Endothelial cell of umbilical vein (primary cell): ENCODE measurements at places on chromosomes 12 and 14. TPM values are rescaled to one million over a fixed set of nuclear protein-coding genes. Genes with fewer than 3 reads are reported as not detected.

DNA sequence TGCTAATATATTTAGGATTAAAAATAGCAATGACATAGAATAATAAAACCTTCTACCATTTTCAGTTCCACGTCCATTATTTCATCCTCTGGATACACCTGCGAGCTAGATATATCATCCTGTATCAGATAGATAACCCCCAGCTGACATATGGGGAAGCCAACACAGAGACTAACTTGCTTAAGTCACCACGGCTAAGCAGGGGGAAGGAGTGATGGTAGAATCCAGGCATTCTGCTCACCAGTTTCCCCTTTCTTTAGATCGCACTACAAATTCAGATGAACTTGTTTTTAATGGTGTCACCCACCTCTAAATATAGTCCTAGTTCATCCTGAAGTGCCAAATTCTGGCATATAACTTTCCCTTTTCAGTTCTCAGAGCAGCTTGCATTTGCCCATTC, 110.1 kb downstream of the TXNDC16 start:
- no peak overlapping the region for H3K27ac ChIP-seq
- H3K4me1 ChIP-seq, result no peaks in the 10 kb centered on the region
- DNase-seq, result no peak
- no peaks in the 10 kb centered on the region for H3K36me3 ChIP-seq
- H3K27me3 ChIP-seq, result no peaks in the 10 kb centered on the region
- no peak overlapping the region for H3K4me3 ChIP-seq

- H3K36me3 ChIP-seq, result no peaks in the 10 kb centered on the region
- DNase-seq, result no peak
- H3K27ac ChIP-seq, result no peak overlapping the region
- no peaks in the 10 kb centered on the region for H3K4me1 ChIP-seq
These were observed 7.4 kb upstream of the TESPA1 start for GRCh38 chr12:54991991-54992375.

DNA sequence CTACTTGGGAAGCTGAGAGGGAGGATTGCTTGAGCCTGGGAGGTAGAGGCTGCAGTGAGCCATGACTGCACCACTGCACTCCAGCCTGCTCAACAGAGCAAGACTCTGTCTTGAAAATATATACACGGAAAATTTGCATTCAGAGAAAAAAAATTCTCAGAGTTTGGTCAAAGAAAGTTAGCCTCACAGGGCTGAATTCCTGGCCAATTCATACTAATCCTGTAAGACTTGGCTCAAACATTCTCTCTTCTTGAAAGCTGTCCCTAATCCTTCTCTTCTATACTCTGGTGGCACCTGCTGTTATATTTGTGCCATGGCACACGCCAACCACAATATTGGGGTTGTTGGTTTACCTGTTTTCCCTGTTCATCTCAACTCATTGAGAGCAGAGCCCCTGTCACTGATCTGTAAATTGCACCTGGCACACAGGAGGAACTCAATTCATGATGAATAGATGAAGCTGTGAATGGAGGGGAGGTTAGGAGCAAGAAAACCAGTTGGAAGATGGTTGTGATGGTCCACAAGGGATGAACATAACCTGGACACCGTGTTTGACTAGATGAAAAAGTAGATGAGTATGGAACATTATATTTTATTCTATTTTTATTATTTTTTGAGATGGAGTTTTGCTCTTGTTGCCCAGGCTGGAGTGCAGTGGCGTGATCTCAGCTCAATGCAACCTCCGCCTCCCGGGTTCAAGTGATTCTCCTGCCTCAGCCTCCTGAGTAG, 36.8 kb upstream of the SPTSSA start:
- H3K4me1 ChIP-seq, result peaks cover 25% of the 10 kb centered on the region
- peak; percentile 6 for DNase-seq
- no peaks in the 10 kb centered on the region for H3K27me3 ChIP-seq
- no peaks in the 10 kb centered on the region for H3K36me3 ChIP-seq
- no peak overlapping the region for H3K27ac ChIP-seq
- H3K4me3 ChIP-seq, result no peak overlapping the region

- DNase-seq, result no peak
- no peaks in the 10 kb centered on the region for H3K27me3 ChIP-seq
- no peak overlapping the region for H3K27ac ChIP-seq
- H3K4me3 ChIP-seq, result no peak overlapping the region
- no peaks in the 10 kb centered on the region for H3K4me1 ChIP-seq
- H3K36me3 ChIP-seq, result no peaks in the 10 kb centered on the region
These were observed 1197.5 kb downstream of the LRFN5 start for GRCh38 chr14:42804141-42804540.

DNA sequence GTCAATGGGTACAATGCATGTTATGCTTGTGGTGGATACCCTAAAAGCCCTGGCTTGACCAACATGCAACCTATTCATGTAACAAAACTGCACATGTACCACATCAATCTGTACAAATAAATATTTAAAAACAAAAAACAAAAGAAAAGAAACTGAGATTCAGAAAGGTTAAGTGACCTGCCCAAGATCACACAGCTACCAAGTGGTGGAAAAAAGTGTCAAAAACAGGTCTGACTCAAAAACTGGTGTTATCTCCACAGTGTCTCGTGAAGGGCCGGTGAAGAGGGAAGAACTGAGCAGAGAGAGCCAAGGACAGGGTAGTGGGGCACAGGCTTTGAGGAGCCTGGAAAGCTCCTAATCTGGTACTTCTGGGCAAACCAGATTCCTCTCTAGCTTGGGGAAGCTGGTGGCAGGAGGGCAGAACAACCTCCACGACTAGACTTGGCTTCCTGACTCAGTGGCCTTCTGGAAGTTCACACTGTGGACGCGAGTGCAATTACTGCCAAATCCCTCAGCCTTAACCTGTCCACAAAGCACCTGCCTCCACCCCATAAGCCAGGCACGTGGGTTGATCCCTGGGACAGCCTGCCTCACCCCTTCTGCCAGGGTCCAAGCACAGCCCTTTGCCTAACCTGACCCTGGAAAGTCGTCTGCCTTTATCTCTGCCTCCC, 15.6 kb downstream of the ZBTB39 start:
- DNase-seq, result no peak
- no peaks in the 10 kb centered on the region for H3K36me3 ChIP-seq
- H3K27me3 ChIP-seq, result peaks cover 2% of the 10 kb centered on the region
- peak overlapping the region; percentile 15 for H3K27ac ChIP-seq
- peaks cover 30% of the 10 kb centered on the region for H3K4me1 ChIP-seq
- H3K4me3 ChIP-seq, result no peak overlapping the region

Gene CLECL1
- total RNA-seq, result not detected in 2 replicates

DNA sequence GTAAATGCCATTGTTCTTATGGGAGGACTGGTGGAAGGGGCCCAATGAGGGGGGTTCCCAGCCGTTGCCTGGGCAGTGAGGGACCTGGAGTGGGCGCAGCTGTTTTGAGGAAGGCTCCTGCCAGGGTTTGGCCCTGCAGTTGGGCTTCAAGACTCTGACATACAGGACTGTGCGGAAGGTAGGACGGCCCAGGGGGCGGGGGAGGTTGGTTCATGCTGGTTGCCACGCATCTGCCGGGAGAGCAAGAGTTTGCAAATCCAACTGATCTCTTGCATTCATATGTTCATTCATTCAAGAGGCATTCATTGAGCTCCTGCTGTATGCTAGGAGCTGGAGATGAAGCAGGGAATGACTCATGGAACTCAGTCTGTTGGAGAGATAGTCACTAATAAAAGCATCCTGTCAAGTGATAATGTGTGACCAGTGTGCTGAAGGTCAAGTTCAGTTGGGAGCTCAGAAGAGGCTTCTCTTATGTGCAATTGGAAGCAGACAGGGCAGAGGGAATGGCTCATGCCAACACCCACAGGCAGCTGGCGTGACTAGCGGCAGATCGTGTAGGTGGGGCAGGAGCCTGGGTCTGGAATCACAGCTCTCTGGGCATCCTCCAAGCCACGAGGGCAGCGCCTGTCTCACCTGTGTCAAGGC, 7.8 kb downstream of the SH2B3 start:
- H3K4me3 ChIP-seq, result no peak overlapping the region
- H3K36me3 ChIP-seq, result peaks cover 7% of the 10 kb centered on the region

DNA sequence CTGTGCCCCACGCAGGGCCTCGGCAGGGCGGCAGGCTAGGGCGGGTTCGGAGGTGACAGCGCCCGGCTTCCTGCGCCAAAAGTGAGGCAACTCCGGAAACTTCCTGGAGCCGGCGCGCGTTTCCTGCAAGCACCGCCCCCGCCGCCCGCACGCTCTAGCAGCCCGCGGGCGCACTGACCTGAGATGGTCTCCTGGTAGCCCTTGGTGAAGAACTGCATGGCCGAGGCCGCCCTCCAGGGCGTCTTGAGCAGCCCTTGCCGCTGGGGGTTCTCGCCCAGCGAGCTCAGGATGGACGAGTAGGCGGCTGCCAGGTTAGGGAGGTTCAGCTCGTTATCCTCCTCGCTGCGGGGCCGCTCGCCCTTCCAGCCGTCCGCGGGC, 494 bp downstream of the GCH1 start:
- peak overlapping the region; percentile 16 for H3K27ac ChIP-seq
- H3K36me3 ChIP-seq, result no peaks in the 10 kb centered on the region
- peaks cover 5% of the 10 kb centered on the region for H3K4me1 ChIP-seq
- DNase-seq, result no peak
- H3K4me3 ChIP-seq, result peak overlapping the region; percentile 86

DNA sequence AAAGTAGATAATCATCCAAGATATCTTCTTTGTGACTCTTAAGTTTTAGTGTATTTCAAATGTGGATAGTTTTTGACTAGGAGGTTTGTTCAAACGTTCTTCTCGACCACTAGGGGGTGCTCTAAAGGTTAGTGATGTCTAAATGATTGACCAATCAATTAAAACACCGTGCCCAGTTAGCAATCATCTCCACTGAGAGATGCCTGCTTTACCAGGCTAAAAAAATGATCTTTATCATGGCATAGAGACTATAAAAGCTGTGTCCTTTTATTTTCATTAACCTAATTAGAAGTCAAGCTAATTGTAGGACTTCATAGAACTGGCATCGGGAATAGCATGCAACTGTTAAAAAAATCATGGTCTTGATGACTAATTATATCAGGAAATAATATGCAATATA, 153.9 kb downstream of the PRKCH start:
- peaks cover 78% of the 10 kb centered on the region for H3K4me1 ChIP-seq
- no peak overlapping the region for H3K4me3 ChIP-seq
- peak overlapping the region; percentile 100 for H3K27ac ChIP-seq
- H3K36me3 ChIP-seq, result no peaks in the 10 kb centered on the region

Gene GARIN6
- total RNA-seq, result not detected in 2 replicates

- no peaks in the 10 kb centered on the region for H3K27me3 ChIP-seq
- H3K27ac ChIP-seq, result no peak overlapping the region
- no peak overlapping the region for H3K4me3 ChIP-seq
- DNase-seq, result no peak
- no peaks in the 10 kb centered on the region for H3K36me3 ChIP-seq
These were observed 499.7 kb downstream of the EGLN3 start for GRCh38 chr14:33451211-33451610.

DNA sequence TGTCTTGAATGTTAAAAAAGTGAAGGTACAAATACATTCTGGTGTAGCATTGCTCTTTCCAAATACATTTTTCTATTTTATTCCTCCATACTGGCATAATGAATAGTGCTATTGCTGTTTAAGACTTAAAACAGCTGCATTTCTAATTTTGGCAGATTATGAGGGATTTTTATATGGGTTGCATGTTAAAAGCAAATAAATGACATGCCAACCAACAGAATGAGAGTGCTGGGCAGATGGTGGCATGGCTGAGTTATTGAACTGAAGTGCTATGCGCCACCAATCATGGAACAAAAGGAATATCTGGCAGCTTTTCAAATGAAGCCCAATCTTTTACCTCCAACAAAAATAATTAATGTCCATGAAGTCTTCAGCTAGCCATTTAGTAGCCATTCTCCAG, 215.0 kb downstream of the PRKD1 start:
- no peak overlapping the region for H3K27ac ChIP-seq
- H3K36me3 ChIP-seq, result no peaks in the 10 kb centered on the region
- no peaks in the 10 kb centered on the region for H3K4me1 ChIP-seq
- no peaks in the 10 kb centered on the region for H3K27me3 ChIP-seq
- H3K4me3 ChIP-seq, result no peak overlapping the region

GRCh38 chr12:19482551-19483109, 43.3 kb downstream of the AEBP2 start:
- no peak overlapping the region for H3K27ac ChIP-seq
- H3K4me1 ChIP-seq, result no peaks in the 10 kb centered on the region
- no peak for DNase-seq
- no peak overlapping the region for H3K4me3 ChIP-seq
- no peaks in the 10 kb centered on the region for H3K36me3 ChIP-seq
- H3K27me3 ChIP-seq, result no peaks in the 10 kb centered on the region

Gene SERPINA12
- not detected in 2 replicates for total RNA-seq

DNA sequence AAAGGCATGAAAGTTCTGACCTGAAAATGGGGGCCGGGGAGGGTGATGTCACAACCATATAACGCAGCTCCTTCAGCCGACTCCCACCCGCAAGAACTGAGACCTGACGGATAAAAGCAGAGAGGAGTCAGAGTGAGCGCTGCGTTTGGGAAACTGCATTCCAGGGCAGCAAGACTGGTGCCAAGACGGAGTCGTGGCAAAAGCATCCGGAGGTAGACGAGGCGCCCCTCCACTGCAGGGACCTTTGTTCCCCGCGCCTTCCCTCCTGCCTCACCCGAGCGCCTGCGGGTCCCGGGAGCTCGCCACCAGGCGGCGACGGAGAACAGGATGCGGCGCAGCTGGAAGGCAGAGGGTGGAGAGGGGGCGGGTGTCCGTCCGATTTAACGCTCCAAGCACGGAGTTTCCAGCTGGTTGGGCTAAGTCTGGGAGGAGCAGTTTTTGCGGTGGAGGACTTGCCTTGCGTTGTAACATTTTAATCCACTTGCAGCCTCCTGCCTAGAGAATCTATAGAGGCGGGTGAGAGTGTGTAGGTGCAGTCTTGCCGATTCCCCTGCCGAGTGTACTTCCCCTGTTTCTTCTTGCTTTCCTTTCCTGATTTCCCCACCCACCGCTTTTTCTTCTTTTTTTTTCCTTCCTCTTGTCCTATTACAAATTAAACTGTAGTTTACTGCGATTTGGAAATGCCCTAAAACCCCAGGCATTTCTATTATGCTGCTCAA, 1.2 kb upstream of the CPNE8 start:
- peak overlapping the region; percentile 11 for H3K27ac ChIP-seq
- no peaks in the 10 kb centered on the region for H3K36me3 ChIP-seq
- peak; percentile 84 for DNase-seq
- peaks cover 19% of the 10 kb centered on the region for H3K4me1 ChIP-seq
- H3K27me3 ChIP-seq, result no peaks in the 10 kb centered on the region
- peak overlapping the region; percentile 76 for H3K4me3 ChIP-seq

- no peak overlapping the region for H3K27ac ChIP-seq
- H3K4me1 ChIP-seq, result no peaks in the 10 kb centered on the region
- no peak for DNase-seq
- no peaks in the 10 kb centered on the region for H3K36me3 ChIP-seq
- H3K27me3 ChIP-seq, result no peaks in the 10 kb centered on the region
These were observed 6.6 kb upstream of the LRP6 start for GRCh38 chr12:12273291-12273957.

Gene IRAK3
- total RNA-seq, result 7.4 and 8.5 TPM in 2 replicates
